ENCODE measurements at places on chromosomes 4 and X. TPM values are rescaled to one million over a fixed set of nuclear protein-coding genes. Genes with fewer than 3 reads are reported as not detected.

Gene CSAG2
- not detected for total RNA-seq

Gene SLC25A31
- not detected for total RNA-seq

Gene AMBN
- total RNA-seq: not detected

Gene RAB40AL
- 1.5 TPM for total RNA-seq

Gene APBB2
- 49.7 TPM for total RNA-seq

Gene IBSP
- total RNA-seq: not detected

Gene RNF128
- total RNA-seq: 1.1 TPM

Gene KIT
- 119 TPM for total RNA-seq

Gene GPR50
- total RNA-seq: 0.70 TPM

Gene RNF150
- 10.8 TPM for total RNA-seq

- no peak for DNase-seq
Measured at GRCh38 chr4:56128213-56128612, 179.5 kb downstream of the CEP135 start.

GRCh38 chrX:30144971-30145731 is 70.2 kb upstream of the MAGEB2 start:
- no peak for DNase-seq

DNA sequence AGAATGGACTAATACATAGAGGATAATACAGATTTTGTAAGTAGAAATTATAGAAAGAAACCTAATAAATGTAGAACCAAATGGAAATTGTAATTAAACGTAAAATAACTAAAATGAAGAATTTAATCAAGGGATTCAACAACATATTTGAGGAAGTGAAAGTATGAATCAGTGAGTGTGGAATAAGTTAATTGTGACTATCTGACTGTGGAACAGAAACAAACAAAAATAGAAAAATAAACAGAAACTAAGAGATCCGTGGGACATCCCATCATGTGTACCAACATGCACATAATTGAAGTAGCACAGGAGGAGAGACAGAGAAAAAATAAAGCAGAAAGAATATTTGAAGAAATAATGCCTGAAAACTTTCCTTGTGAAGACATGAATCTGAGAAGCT is 208.6 kb upstream of the TACR3 start:
- DNase-seq: no peak

DNA sequence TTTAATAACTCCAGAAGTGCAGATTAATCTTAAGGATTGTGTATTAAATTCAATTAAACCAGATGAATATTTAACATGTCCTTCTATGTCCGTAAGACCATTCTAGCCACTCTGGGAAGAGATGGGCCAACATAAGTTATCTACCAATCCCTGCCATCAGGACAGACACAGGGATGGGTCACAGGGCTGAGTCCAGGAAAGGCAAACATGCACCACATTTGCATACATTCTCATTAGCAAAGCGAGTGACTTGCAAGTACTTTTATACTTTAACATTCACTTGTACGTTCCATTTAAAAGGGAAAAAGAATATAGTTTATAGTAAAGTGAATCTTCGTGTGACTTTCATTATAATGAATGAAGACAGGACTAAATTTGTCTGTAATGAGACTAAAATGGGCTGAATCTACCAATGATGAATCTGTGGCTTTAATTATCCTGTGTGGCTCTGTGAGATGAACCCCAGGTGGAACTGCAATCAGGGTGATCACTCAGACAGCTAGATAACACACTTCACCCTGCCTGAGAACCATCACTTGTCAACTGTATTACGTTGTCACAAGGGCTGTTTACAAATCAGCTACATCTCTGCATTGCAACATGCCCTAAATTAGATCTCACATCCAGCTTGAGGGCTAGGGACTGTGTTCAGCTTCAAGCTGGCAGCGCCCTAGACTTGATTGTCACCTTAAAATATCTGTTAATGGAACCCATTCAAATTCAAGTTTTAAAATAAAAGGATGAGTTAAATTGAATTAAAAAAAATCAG is 77.2 kb downstream of the SH3KBP1 start:
- DNase-seq: no peak

DNA sequence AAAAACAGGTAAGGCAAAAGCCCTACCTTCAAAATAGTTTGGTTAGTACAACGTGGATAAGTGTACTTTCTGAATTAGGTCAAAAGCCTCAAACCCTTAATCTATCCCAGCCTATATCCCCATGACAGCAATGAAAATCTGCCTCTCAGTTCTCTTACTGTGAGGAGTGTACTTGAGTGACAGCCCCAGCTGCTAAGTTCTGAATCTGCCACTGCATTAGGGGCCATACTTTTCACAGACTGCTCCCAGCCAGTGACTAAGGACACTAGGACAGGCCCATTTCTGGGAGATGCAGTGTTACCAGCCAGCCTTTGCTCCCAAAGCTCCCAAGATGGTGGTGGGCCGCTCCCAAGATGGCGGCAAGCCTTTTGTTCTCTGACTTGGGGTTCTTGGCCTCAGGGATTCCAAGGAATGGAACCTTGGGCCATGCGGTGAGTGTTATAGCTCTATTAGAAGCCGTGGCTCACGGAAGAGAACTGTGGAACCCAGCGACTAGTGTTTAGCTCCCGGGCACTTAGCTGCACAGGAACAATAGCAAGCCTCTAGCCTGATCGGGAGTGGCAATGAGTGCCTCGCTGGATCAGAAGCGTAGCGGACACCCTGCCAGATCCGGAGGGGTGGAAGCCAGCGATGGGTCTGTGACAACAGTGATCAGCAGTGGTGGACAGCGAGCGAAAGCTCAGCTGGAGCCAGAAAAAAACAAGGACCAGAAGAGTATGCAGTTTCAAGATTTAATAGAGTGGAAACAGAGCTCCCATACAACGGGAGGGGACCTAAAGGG is 175.6 kb upstream of the NRK start:
- no peak for DNase-seq

DNA sequence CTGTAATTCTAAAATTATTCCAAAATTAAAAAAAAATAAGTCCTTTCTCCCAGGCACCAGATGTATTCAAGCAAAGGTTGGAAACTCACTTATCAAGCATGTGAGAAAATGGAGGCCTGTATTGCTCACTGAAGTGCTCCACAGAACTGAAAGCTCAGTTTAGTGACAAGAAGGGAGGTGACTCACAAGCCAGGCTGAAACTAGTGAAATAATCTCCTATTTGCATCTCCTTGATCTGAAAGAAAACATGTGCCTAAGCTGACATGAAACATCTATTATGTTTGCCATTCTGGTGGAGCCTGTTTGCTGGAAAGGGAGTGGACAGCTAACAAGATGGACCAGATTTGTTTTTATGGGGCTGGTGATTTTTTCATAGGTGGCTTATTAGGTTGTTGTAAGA is 54.0 kb upstream of the AMELX start:
- DNase-seq: no peak

DNA sequence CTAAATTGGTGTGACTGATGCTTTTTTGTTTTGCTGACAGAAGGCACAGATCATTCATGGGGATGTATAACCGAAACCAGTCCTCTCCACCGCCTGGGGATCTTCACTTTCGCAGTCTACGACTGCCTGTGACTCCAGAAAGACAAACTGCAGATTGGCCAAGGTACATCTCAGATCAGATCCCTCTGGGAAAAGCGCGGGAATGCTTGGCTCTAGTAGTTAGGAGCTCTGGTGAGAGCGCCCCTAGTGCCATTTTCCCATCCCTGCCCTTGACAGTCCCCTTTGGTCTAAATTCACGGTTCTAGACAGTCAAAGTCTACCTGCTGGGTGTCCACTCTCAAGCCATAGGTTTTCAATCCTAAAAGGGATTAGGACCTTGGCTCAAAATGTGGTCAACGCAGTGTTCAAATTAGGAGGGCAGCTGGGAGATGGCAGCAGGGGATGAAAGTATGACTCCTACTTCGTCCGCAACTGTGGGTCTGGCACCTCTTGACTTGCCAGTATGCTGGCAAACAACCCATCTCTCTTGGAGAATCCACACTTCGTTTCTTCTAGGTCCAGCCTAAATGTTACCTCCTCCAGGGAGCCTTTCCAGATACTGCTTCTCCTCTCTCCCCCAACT is 6.9 kb upstream of the HAND2 start:
- peak; percentile 89 for DNase-seq

DNA sequence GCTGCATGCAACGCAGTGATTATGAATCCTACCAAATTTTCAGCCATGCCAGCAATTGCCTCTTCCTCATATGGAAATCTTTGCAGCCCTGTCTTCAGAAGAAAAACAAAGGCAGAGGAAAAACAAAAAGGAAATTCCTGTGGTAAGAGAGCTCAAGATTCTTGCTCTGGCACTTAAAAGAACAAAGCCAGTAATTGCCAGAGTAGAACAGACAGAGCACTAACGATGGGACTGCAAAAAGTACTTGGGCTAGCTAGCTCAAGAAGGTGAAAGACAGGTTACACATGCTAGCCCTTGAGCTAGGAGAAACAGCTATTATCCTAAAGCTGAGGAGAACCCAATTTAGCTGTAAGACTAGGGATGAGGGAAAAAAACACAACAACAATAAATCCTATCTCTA is 582.3 kb downstream of the KCNIP4 start:
- no peak for DNase-seq

GRCh38 chrX:22746081-22746480 is 253.7 kb upstream of the DDX53 start:
- no peak for DNase-seq

GRCh38 chr4:165537028-165537648 is 158.3 kb downstream of the CPE start:
- no peak for DNase-seq

- no peak for DNase-seq
Measured at GRCh38 chr4:56241500-56241899, 145.8 kb downstream of the AASDH start.

GRCh38 chr4:73743795-73744194 is 3.4 kb downstream of the CXCL8 start:
- no peak for DNase-seq

- DNase-seq: no peak
Measured at GRCh38 chr4:121336706-121337105, 44.1 kb downstream of the QRFPR start.

- DNase-seq: no peak
Measured at GRCh38 chrX:119469313-119469635, 1.0 kb downstream of the SLC25A5 start.

- no peak for DNase-seq
Measured at GRCh38 chr4:7784131-7784870, 155.4 kb downstream of the AFAP1 start.

DNA sequence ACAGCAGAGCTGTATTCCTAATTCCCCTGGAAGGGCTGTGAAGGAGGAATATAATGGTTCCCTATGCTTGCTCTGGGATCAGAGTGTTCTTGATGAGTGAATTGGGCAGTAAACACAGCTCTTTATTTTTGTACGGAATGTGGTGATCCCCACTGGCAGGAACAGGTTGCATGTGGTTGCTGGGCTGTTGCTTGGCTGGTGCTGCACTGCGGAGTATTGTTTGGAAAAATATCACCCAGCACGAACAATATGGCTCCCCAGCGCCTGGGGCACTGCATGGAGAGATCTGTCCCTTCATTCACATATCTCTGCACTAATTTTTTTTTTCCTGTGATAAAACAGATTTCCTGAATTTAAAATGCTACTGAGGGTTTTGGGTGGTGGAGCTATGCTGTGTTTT is 119.7 kb downstream of the MGST2 start:
- no peak for DNase-seq

DNA sequence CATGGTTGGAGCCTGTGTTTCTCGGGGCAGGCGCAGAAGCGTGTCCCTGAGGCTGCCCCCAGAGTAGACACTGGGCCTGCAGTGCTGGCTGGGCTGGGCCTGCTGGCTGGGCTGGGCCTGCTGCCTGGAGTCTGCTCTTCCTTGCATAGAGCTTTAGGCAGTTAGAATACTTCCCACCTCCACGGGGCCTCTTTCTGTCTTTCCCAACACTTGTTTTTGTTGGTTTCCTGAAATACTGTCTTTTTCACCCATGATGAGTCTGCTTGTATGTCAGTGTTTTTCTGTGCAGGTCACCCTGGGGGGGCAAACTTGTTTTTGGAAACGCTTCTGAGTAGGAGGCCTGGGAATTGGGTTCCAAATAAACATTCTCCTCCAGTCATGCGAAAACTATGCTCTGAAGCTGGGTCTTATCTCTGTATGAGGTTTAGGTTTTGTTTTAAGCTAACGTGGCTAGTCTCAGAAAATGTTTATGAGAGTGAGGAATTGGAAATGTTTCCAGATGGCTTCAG is 32.2 kb downstream of the TRMT44 start:
- peak; percentile 50 for DNase-seq

DNA sequence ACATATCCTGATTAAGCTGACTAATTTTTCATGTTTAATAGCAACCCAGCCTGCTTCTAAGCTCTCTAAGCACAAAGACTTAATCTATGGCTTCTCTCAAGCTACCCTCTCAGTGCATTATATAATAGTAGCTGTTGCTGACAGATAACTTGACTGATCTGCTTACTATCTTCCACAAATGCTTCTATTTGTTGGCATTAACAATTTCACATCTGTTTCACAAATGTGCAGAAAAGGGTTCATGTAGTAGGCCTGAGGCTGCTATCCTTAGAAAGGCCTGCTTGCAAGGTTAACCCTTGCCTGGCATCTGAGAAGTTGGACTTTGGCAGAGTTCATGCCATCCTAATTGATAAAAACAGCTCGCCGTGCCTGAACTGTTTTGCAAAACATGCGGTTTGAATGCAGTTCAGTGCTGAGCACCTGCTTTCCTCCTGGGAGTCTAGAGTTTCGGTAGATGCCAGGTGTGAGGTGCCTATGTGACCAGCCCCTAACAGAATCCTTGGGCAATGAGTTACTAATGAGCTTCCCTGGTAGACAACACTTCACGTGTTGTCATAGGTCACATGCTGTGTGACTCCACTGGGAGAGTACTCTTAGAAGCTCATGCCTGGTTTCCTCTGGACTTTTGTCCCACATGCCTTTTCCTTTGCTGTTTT is 68.4 kb downstream of the NSG1 start:
- DNase-seq: no peak

DNA sequence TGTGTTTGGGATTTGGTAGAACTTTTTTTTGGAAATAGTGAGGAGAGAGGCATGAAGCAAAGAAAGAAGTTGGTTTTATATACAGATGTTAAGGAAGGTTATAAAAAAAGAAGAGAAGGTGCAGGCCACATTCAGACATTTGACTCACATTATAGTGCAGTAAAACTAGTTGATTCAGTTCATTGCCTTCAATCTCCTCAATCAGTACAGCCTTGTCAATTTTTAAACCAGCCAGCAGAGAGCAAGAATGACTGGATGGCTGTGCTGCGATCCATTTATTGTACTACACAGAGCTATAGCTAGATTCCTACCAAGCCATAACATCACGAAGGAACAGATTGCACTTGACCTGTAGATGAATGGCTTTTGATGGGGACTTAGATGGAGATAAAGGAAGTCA is 79.7 kb upstream of the LSM6 start:
- DNase-seq: no peak

DNA sequence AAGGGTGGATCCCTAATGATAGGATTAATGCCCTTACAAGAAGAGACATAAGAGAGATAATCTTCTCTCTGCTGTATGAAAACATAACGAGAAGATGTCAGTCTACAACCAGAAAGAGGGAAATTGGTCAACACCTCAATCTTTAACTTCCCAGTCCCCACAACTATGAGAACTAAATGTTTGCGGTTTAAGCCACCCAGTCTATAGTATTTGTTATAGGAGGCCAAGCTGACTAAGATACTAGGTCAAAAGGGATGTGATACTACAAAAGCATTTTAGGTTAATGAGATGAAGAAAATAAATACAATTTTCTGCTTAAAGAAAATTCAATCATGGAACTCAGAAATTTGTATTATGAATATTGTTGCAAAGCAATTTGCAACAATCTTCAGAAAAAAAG is 55.4 kb upstream of the LHFPL1 start:
- no peak for DNase-seq

Data from endodermal cell (in vitro differentiated cells).